ENCODE measurements at places on chromosomes 1 and 21.

GRCh38 chr1:64683419-64683818, 61.5 kb upstream of the RAVER2 start:
- no peak for DNase-seq

DNA sequence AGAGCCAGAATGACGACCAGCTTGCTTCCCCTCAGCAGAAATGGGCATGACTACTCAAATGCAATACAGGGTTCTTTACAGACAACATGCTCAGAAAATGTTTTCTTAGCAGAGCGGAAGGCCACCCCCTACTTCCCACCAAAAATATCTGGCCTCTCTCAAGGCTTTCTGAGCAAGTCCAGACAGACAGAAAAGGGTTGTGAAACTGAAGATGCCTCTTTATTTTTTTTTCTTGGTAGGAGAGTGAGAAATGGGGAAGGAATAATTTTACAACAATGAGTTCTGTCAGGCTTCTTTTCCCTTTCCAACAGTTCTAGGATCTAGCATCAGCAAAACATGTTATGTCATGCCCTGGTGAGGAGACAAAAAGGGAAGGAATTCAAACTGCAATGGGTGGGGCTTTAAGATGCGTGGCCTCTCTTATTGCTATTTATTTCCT, 172.0 kb upstream of the CAMK1G start:
- DNase-seq: no peak

DNA sequence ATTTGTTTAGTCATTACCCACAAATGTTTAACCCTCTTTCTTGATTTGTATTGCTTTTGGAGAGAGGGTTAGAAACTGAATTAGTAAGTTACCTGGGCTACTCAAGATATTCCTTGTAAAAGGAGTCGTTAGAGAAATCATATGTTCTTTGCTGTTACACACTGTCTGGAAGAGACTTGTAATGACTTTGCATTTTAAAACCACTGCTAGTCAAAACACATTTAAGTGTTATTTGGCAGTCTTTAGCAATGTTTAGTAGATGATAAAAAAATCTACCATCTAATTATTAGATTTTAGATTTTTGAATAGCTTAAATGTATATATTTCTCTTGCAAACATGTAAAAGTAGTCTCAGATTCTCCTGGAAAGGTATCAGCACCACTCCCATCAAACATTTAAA, 6.6 kb downstream of the OSBPL9 start:
- no peak for DNase-seq

DNA sequence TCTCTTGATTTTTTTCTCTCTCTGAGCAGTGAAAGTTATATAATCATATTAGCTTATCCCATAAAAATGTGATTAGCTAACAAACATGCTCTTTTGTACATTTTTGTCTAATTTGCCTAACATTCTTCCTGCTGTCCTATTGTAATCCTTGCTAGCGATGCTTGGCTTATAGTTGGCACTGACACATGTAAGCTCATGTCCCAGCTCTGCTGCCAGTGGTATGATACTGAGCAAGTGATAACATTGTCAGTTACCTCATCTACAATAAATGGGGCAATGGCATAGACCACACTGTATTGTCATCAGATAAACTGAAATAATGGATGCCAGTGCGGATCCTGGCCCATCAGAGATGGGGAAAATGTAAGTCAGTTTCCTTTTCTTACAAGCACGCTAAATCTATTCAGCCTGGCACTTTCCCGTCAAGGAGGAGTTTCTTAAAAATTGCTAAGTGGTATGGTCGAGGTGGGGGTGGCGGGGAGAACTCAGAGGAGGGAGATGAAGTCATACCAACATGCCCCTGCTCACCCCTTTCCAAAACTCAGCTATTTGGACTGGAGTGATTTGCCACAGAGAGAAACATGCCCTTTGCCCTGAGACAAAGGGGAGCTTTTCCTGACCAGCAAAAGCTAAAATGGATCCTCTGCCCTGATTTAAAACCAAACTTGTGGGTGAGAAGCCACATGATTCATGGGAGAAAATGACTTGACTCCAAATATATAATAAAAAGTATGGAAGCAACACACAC, 1.3 kb downstream of the FYB2 start:
- no peak for DNase-seq

DNA sequence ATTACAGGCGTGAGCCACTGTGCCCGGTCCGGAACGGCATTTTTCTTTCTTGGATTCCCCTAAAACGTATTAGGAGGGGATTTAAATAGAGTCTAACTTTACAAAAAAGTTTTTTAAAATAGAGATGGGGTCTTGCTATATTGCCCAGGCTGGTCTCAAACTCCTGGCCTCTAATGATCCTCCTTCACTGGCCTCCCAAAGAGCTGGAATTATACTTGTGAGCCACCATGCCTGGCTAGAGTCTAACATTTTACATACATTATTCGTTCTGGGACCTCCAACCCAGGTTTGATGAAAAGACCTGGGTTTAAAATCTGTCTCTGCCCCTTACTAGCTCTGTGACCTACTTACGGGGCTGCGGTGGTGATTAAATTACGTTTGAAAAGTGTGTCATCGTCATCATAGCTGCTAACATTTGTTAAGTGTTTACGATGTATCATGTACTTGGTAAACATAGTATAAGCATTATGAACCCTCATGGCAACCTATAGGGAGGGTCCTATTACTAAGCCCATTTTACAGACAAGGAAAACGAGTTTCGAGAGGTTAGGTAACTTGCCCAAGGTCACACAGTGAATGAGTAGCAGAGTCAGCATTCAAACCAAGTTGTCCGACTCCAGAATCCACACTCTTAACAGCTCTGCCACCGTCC, 24.5 kb downstream of the PLEKHM2 start:
- DNase-seq: no peak

- no peak for DNase-seq
Measured at GRCh38 chr1:216140730-216141524, 282.3 kb downstream of the USH2A start.

DNA sequence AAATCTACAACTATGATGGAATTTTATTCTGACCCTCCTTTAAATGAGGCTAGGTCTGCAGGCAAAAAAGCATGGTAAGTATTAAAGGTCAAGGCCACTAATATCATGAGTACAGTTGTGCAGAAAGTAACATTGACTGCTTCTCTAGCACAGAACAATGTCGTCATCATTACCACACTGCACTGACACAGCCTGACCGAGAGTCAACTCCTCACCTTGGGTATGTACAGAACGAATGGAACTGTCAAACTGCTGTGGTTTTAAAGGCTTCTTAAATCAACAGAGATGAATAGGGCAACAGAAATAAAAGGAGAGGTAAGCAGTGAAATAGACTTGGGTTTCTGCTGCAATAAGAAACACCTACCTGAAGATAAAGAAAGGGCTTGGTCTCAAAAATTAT, 88.8 kb downstream of the TBX15 start:
- DNase-seq: no peak

- DNase-seq: no peak
Measured at GRCh38 chr1:115768549-115768948, at the start of gene CASQ2. CASQ2 (minus strand) TSS chr1:115768714; CDS start chr1:115768541, 173 bp downstream.

DNA sequence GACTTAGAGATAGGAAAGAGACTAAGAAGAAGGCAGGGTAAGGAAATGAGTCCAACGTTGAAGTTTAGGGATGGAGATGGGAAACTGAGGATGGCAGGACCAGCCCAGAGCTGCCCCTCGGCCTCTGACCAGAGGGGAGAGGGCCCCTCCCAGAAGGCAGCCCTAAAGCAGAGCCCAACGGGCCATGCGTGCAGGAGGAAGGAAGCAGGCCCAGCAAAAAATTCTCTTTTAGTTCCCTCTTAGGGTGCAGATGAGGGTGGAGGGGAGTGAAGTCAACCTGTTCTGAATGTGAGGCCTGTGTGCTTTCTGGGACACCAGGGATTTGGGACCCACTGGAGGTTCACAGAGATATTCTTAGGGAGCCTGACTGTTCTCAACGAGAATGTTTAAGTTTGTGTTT, 225.4 kb downstream of the RHOU start:
- no peak for DNase-seq

DNA sequence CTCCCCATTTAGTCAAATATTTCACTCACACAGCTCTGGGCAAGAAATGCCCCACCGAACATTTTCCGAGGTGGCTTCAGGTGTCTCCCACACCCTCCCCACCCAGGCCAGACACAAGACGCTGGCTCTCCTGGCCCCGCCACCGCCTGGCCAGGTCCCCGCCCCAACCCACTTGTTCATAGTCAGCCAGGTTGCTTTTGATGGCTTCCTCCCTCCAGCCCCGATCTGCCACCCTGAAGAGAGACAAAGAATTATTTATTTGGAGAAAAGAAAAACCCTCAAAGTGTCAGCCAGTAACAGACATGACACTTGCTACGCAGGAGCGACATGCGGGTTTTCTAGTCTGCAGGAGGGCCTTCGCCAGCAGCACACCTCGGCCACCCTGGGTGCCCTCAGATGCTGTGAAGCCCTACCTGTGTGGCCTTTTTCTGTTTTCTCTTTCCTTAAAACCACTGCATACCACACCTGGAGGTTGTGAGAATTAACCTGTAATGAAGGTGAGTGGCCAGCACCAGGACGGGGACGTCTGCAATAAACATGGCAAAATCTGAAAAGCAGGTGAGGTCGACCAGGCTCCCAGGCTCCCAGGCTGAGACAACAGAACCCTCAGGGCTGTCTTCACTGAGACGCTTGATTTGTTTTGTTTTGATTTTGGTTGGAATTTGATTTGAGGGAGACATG, 27.2 kb downstream of the SSBP3 start:
- no peak for DNase-seq

- peak; percentile 77 for DNase-seq
Measured at GRCh38 chr1:116990612-116991151, 10.9 kb upstream of the CD101 start.

DNA sequence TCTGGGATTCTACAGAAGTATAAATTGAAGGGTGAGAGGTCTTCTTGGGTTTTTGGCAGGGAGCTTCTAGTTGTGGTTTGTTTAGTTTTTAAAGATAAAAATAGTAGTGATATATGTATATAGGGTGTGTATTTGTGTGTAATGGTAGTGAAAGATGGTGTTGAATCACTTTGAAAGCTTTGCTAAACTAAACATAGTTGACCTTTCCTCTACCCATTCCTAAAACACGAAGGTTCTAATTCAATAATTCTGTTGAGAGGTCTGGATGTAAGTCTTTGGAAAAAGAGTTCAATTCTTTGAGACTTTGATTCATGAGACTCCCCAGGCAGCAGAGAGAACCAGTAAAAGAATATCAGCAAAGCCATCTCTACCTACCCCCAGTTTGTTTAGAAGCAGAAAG, 247.9 kb upstream of the DUSP10 start:
- DNase-seq: no peak

DNA sequence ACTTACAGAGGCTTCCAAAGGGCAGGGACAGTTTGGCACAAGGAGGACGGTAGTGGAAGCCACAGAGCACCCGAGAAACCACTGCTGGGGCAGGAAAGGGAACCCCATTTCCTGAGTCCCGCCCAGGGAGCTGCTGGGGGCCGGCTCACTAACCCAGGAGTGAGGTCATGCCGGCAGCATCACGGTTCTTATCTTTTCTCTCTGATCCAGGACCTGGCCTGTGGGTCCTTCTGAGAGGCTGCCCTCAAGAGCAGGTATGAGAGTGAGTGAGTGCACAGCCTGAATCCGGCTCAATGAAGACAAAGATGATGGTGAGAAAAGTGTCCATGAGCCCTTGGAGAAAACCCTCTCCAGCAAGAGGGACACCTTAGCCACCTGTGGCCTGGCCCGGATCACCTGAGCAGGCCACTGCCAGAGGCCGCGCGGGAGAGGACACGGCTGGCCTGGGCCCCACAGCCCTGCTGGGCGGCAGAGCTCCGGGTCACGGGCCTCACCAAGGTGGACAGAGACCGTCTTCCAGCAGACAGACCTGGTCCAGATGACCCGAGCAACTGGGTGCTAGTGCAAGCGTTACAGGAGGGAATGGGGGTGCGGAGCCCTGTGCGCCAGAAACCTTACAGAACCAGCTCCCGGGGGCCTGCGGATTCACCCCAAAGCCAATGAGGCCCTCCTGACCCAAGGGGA, 94.9 kb downstream of the RIPK4 start:
- no peak for DNase-seq

GRCh38 chr1:151680826-151681225, 35.8 kb downstream of the CELF3 start:
- peak; percentile 77 for DNase-seq

DNA sequence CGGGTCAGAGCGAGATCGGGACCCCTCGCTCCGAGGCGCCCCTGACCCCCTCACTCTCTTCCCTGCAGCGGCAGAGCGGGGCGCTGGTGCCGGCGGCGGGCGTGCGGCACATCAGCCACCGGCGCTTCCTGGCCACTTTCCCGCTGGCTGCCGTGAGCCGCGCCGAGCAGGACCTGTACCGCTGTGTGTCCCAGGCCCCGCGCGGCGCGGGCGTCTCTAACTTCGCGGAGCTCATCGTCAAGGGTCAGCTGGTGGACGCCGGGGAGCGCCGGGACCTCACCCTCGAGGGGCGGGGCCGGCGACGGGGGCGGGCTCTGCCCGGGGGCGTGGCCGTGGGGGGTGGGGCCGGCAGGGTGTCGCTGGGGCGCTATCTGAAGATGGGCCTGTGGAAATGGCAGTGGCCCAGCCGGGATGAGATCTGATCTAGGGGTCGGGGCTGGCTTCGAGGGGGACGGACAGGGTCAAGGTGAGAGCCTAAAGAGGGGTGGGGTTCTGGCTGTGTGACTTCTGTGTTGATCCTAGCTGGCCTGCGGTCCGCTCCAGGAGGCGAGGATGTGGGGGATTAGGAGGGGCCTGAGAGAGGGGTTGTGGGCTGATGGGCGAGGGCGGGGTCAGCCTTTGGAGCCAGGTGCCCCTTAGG, 23.6 kb downstream of the PTPRU start:
- DNase-seq: no peak

GRCh38 chr1:221268295-221268694, 389.1 kb downstream of the HLX start:
- no peak for DNase-seq

DNA sequence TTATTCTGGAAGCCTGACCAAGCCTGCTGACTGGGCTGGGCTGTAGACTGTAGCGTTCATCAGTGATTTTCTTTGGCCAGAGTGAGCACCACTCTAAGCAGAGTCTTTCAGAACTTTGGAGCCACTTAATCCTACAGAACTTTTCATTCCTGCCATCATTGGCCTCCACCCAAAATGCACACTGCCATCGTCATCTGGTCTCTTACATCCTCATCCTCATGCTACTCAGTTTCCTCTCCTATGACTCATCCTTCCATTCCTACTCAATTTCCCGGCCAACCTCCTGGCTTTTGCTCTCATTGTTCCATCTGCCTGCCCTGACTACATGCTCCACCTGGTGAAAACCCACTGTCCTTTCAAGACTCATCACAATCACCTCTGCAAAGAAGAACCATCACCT, 233.8 kb upstream of the USP25 start:
- DNase-seq: no peak

- no peak for DNase-seq
Measured at GRCh38 chr1:61109158-61109557, 26.8 kb downstream of the NFIA start.

DNA sequence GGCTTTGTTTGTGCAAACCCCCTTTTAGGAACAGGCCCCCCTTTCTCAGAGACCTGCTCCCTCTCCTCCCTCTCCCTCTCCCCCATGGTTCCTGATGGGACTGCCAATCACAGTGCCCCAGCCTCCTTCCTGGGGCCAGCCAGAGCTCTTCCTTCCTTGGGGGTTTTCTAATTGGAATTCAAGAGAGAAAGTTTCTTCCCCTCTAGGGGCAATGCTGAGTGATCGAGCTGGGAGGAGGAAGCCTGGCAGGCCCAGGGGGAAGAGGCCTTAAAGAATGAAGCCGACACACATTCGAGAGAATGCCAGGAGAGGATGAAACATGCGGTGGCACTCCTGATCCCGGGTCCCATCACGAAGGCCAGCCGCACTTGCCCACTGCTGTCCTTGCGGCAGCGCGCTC, 21.3 kb upstream of the COL16A1 start:
- DNase-seq: no peak
